Peyer's patch (tissue), 4 donors: ENCODE measurements at places on chromosomes 4 and X. TPM values are rescaled to one million over a fixed set of nuclear protein-coding genes. Genes with fewer than 3 reads are reported as not detected.

GRCh38 chr4:25123236-25123635 lies 37.0 kb downstream of the SEPSECS start:
- DNase-seq = no peak

DNA sequence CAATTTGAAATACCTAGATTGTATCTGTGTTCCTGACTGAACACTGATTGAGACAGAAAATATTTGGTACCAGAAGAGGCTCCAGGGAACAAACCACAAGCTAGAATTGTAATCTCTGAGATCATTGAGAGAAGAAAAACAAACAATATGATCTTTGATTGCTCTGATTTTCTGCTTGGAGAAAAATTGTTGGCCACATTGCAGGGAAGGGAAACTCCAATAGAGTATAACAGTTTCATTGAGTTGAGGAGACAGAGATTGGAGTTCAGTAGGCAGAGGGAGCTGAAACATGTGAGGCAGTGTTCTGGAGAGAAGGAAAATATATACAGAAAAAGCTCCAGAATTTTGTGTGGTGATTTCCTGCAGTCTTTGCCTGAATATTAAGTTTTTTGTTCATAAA lies 158.2 kb downstream of the C4orf33 start:
- DNase-seq = no peak

- DNase-seq = no peak
Observed at GRCh38 chr4:109294468-109295020, 7.9 kb downstream of the COL25A1 start.

GRCh38 chr4:48963042-48963679 lies 22.9 kb upstream of the CWH43 start:
- DNase-seq = peak; percentile 85

DNA sequence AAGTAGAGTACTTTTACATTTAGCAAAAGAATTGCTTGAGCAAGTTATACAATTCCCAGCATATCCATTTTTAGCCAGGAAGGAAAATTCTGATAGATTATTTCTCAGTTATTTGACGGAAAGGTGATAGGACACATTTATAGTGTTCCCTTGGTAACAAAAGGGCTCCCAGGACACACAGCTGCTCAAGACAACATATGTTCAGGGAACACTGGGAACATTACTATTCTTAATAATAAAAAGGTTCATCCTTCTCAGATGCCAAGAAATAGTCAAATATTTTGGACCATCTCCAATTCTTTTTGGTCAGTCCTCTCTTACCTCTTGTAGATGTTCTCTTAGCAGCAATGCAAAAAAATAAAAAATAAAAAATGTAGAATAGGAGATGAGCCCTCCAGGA lies 66.8 kb upstream of the SMAD1 start:
- DNase-seq = no peak

DNA sequence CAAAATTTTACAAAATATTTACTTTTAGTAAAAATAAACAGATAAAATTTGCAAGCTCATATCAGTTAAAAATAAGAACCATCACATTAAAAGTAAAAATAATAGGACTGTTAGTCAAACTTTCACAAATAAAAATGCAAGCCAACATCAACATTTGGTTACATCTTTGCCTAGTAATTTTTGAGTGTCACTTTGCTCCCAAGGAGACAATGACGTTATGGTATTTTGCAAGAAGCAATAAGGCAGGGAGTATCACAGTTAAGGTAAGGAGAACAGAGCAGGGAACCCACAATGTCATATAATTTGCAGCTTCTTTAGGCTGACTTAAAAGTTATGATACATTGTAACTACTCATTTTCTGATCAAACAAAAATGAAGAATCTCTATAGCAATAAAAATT lies 98.7 kb downstream of the ATP8A1 start:
- DNase-seq = no peak

DNA sequence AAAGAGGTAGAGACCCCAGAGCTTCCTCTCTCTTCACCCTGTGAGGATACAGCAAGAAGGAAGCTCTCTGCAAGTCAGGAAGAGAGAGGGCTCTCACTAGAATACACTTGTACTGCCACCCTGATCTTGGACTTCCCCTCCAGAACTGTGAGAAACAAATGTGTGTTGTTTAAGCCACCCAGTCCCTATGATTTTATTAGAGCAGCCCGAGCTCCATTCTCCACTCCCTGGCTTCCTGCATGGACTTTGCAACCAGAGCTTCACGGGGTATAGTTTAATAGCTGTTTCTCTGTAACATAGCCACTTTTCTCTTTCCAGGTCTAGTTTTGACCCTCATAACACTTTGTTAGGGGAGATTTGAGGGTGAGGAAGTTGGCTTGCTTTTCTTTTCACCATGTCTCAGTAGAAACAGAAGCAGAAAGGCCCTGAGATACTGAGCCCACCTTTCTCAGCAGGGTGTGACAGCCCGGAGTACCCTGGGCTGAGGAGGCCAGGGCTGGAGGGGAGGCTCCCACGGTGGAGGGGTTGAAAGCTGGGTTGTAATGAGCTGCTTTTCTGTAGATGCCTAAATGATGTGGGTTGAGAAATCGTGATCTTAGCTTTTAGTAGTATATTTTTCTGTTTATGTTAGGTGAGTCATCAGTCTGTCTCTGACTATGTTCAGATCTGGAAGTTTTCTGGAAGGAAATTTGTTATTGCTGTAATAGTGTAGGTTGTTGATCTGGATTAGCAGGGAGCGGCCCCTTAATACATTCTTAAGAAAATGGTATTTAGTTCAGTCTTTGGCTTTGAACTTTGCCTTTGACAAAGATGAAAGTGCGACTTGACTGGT lies 118.6 kb downstream of the PTTG2 start:
- DNase-seq = no peak

DNA sequence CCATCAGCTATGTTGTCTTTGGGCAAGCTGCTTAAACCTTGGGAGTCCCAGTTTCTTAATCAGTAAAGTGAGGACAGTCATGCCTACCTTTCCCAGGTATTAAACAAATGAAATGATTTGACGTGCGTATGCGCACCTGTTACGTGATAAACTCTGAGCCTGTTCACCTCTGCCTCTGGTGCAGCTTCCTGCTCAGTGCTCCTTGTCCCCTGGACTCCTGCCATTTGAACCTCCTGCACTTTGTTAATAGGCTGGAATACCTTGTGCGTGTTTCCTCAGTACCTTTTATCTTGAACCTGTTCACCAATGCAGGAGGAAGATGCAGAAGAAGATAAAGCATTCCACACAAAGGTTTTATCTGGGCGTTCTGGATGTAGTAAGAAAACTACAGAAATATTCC lies 211.9 kb downstream of the CEP135 start:
- DNase-seq = no peak

DNA sequence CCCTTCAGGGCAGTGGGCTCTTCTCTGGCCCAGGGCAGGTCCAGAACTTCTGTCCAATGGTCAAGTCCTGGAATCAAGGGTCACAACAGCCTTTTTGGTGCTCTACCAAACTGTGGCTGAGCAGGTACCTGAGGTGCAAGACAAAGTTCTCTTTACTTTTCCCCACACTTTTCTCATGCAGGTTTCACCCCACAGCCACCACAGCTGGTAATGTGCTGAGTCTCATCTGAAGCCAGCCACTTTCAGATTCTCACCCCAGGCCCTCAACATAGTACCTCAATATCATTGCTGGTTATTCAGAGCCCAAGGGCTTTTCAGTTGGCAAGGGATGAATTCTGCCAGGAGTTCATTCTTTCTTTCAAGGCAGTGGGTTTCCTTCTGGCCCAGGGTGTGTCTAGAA lies 426.0 kb downstream of the TECRL start:
- no peak for DNase-seq

DNA sequence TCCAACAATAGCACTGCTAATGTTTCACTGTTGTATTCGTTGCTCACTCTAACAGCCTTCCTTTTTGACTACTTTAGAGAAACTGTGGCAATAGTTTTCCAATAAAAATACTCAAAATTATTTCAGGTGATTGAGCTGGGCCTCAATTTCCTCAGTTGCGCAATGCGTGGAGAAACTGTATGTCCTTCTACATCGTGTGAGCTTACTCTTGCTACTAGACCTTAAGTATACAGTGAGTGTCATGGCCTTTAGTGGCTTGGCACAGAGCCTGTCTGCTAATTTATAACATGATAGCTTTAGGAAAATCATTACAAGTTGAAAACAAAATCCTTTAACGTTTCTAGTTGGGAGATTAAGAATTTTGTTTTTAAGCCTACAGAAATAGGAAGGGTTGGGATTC lies 114.5 kb downstream of the COL4A6 start:
- DNase-seq = no peak

DNA sequence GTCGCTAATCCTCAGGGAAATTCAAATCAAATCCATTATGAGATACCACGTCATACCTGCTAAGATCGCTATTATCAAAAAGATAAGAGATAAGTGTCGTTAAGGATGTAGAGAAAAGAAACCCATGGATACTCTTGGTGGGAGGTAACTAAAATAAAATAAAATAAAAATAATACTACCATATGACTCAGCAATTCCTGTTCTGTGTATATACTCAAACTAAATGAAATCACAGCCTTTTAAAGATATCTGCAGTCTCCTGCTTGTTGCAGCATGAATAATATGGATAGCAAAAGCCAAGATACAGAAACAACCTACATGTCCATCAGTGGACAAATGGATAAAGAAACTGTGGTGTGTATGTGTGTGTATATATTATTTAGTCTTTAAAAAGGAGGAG lies 105.8 kb upstream of the IL15 start:
- no peak for DNase-seq

DNA sequence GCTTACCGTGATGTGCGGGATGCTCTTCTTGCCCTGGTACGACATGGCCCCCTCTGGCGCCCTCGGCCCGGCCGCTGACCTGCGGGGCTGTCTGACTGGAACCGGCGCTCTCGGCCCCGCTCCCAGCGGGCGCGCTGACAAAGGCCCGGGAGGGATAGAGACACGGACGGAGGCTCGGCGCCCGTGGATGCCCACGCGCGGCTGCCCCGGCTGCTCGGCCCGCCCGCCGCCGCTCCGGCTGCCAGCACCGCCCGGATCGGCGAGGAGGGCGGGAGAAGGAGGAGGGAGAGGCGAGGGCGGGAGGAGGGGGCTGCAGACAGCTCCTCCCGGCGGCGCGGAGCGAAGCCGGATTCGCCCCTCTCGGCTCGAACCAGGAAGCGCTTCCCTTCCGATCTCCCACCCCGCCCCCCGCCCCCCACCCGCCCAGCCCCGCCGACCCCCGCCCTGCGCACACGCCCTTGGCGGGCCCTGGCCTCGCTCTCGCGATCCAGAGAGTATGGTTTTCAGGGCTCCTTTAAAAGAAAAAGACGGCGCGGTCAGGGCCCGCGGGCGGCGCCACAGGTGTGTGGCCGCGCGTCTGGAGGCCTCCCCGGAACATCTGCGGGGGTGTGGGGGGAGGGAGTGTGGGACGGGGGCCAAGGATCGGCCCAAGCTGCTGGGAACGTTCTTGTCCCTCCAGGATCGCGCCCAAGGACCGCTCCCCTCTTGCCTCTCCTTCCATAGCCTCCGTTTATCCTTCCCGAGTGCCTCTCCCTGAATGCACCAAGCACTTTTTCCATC lies 4.5 kb downstream of the CRMP1 start:
- DNase-seq = no peak

GRCh38 chr4:74453037-74453635 lies 8.2 kb downstream of the AREG start:
- no peak for DNase-seq

DNA sequence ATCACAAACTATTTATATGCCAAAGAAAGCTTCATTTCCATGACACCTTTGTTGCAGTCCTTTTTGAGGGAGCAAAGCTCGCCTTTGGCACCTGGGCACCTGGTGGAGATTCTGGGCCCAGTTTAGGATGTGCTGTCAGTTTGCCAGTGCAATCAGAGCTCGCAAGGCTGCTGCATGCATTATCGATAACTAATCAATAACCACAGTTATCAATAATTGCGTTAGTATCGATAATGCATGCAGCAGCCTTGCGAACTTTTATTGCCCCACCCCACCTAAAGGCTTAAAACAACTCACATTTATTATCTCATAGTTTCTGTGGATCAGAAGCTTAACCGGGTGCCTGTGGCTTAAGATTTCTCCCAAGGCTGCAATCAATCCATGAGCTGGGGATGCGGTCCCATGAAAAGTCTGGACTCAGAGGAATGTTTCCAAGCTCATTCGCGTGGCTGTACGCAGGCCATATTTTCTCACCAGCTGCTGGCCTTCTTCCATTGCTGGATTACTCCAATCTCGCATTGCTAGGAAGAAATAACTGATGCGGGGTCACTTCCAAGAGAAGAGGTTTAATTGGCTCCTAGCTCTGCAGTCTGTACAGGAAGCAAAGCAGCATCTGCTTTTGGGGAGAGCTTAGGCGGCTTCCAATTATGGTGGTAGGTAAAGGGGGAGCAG lies 6.2 kb upstream of the AFAP1 start:
- no peak for DNase-seq

GRCh38 chr4:55509266-55509665 lies 37.4 kb downstream of the CLOCK start:
- no peak for DNase-seq

DNA sequence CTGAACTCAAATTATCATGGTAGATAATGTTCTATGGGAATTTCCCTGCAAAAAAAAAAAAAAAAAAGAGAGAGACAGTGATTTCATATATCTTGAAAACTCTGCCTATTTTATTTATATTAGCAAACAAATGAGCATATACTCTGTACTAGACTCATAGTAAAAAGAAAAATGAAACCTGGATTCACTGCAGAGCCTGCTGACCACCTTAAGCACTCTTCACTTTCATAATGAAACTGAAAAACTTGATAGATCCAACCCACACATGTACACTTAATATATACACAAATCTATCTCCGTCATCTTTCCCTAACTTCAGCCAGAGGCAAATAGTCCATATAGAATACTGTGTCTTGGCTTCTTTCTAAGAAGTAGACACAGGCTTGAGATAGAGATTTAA lies 226.1 kb upstream of the KCNIP4 start:
- DNase-seq = no peak

DNA sequence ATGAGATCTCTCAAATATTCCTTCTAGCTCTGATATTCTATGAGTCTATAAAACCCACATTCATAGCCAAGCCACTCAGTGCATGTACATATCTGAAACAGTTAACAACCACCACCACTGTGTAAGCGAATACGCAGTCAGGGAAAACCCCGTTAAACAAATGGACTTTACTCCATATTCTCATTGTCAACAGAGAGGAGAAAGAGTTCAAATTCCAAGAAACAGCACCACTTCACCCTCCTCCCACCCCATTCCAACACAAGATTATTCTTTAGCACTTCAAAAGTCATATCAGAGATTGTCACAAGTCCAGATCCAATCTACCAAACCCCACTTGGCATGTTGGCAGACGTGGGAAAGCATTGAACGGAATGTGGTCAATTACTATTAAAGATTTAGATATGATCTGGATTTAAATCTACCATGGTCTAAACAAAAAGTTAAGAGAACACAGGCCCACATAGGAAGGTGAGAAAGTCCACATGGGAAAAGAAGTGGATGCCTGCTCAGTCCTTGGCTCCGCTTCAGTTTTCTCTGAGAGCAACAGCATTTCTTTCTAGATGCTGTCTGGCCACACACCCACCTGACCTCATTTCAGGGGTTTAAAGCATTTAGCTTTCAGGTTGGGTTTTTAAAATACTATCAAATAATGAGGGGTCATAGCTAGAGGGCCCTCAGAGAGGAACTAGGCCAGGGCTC lies 39.8 kb upstream of the KLHL13 start:
- no peak for DNase-seq

PNMA6A gene
- not detected for total RNA-seq

PABPC5 gene
- not detected for total RNA-seq

F9 gene
- not detected for total RNA-seq

MTHFD2L gene
- 17.1 TPM for total RNA-seq

CC2D2A gene
- 9.4 TPM for total RNA-seq
